ENCODE measurements at places on chromosomes 2 and 18.
A peak's percentile ranks its signal among the peaks of the same experiment; 100 is the strongest.

GRCh38 chr2:152497481-152498052, 162.6 kb downstream of the FMNL2 start:
- DNase-seq: no peak

DNA sequence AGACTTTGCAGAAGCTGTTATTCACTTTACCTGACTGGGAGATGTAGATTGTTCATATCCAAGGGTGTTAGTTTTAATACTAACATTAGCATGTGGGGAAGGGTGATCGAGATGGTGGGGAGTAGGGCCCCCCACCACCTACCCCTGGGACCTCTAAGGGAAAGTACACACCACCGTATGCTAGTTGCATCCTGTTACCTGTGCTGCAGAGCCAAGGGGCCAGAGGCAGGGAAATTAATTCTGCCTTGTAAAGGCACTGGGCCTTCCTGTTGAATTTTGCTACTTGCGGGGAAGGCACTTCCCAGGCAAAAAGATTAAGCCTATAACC, 9.0 kb downstream of the STEAP3 start:
- DNase-seq: no peak

DNA sequence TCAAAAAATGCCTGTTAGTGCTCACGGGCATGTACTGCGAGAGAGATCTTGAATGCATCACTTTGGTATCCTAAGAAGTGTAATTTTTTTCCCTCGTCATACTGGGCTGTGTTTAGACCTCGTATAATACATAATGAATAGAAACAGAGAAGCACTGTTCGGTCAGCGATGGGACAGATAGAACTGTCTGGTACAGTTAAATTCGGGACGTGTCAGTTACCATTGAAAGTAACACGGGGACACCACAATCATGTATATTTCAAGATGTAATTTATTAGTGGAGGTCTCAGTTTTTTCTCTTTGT, 1.8 kb downstream of the PKP4 start:
- DNase-seq: peak; percentile 35

- no peak for DNase-seq
These were observed 477.0 kb upstream of the MEIS1 start for GRCh38 chr2:65957886-65958285.

- DNase-seq: no peak
These were observed 14.7 kb downstream of the ZNF142 start for GRCh38 chr2:218644721-218645120.

- DNase-seq: no peak
These were observed 79.0 kb downstream of the SLC66A3 start for GRCh38 chr2:11234309-11234708.

GRCh38 chr2:71530641-71531332, 77.4 kb downstream of the DYSF start:
- peak; percentile 8 for DNase-seq

GRCh38 chr2:182283512-182283911, 143.3 kb downstream of the PDE1A start:
- no peak for DNase-seq

DNA sequence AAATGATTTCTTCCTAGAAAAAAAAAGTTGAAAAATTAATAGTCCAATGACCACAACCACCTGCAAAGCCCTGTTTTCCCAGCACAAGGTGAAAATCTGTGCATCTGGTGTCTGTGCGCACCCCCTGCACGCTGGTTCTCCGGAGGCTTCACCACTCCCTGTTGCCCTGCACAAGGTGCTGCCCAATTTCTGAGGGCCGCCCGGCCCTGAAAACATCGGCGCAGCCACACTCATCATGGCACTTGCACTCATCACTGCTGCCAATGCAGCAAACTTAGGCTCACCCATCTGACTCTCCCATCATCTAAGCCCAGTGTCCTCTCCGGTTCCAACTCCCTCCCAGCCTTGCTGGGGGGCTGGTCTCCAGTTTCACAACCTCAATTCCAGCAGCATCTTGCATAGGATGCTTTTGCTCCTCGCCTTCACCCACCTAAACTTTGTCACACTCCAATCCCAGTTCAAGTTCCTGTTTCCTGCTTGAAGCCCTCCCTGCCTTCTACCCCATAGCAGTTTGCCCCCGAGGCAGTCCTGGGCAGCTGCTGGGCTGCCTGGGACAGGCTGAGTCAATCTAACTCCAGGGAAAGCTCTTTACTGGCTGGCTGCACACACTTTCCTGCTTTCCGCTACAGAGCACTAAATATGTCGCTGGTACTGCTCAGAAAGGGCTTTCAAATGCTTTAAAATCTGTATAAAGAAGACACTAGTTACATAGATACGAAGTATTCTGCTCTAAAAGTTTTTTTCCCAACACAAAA, 522.5 kb upstream of the ID2 start:
- no peak for DNase-seq

- no peak for DNase-seq
These were observed 181.6 kb downstream of the GULP1 start for GRCh38 chr2:188473306-188473705.

DNA sequence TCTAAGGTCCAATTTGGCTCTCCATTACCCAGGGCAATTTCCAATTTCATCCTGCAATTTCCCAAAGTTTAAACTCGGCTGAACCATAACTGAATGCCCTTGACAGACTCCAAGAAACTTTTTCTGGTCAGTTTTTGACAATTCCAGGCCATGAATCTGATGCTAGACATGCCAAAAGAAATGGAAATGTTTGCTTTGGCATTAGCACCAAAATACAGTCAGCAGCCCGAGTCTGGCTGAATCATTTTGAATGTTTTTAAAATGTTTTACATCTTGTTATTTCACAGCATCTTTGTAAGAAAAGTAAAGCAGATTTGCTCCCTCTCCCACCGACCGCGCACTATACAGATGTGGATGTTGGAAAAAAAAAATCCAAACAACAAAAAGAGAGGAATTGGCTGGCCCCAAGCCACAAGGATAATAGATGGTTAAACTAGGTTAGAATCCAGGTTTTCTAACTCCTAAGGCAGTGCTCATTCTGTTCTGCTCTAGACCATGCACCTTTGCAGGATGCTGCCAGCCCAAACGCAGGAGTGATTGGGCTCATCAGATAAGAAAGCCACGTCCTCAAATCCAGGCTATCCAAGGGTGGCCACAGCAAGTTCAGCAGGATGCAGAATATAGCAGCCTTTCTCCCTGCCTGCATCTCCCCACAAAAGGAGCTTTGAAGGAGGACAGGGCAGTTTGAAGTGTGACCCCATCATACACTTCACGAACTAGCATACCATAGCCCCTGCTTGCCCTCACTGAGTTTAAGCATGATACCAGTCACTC, 167.5 kb downstream of the ALK start:
- no peak for DNase-seq

- no peak for DNase-seq
These were observed 265.1 kb downstream of the RIT2 start for GRCh38 chr18:42850174-42851083.

Data from NCI-H526 treated with DMSO at 0.1 percent for 48 hours (cell line).